ENCODE measurements at places on chromosomes 3 and 15.
A peak's percentile ranks its signal among the peaks of the same experiment; 100 is the strongest.

DNA sequence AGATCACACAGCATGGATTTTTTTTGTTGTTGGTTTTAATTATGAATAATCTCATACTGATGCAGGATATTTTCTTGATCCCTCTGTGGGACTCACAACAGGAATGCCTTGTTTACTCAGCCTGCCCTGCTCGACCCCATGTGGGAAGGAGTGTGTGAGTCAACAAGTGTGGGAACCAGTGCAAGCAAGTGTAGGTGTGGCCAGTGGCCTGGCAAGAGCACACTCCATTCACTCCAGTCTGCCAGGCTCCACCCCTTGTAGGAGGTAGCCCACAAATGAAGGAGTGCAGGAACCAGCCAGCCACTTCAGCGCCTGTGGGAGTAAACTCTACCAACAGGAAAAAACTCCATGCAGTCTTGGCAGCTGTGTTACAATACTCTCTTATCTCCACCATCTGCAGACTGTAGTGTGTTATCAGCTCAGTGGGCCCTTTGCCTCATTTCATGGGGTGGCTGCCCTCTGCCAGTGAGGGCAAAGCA, 393.6 kb downstream of the OTOL1 start:
- DNase-seq, result no peak

DNA sequence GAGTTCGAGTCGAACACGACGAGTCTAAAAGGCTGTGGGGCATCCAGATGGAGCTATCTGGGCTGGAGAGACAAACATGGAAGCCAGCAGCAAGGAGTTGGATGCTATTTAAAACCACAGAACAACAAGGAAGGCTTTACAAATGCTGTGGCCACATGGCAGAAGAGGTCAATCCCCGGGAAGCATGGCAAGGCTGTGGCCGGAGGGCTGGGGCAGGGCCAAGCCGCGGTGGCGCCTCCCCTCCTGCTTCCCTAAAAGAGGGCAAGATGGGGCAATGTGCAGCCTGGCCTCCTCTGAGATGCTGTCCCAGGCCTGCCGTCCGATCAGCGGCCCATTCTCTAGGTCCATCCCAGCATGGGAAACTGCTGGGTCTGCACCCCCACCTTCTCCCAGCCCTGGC, 139.1 kb downstream of the SRGAP3 start:
- DNase-seq, result no peak

GRCh38 chr3:81911221-81911620, 149.8 kb upstream of the GBE1 start:
- no peak for DNase-seq

DNA sequence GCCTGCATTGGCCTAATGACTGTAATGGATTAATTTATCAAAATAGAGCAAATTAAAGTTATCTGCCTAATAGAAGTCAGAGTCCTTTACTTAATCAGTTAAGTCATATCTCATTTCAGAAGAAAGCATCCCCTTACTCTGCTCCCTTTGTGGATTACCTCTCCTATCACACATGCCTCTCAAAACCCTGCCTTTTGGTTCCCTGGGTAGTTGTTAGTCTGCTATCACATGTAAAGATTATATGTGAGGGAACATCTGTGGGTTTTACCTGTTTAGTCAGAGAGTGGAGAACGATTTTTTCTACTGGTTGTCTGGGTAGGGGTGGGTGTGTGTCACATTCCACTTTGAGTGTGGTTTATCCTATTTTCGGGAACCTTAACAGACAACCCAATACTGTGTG, 16.4 kb downstream of the UBE2E2 start:
- no peak for DNase-seq

- DNase-seq, result no peak
Observed at GRCh38 chr15:22995795-22996194, 15.6 kb upstream of the CYFIP1 start.

- DNase-seq, result no peak
Observed at GRCh38 chr15:51405693-51406523, 64.5 kb downstream of the GLDN start.

GRCh38 chr3:122975924-122976293, 51.7 kb downstream of the SEMA5B start:
- no peak for DNase-seq

GRCh38 chr3:12509466-12509865, 25.2 kb downstream of the TSEN2 start:
- no peak for DNase-seq

GRCh38 chr3:152197451-152197850, 71.3 kb upstream of the MBNL1 start:
- no peak for DNase-seq

DNA sequence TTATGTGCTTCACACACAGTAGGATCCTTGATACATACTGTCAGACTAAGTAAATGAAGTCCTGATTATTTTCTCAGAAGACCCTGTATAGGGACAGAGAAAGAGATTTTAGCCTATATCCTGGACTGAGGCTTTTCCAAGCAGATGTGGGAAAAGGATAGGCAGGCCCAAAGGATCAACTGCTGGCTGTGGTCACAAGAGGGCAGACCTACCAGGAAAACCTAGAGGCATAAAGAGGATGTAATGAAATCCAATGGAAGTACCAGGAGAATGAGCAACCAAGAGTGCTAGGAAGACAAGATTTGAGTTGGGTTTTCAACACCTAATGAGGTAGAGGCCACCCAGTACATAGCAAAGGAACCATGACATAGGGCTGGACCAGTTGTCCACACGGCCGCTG, 23.1 kb downstream of the DCLK3 start:
- DNase-seq, result no peak

GRCh38 chr3:45536316-45536715, 58.2 kb upstream of the LIMD1 start:
- no peak for DNase-seq

GRCh38 chr15:43187544-43188155, 2.4 kb downstream of the CCNDBP1 start:
- peak; percentile 49 for DNase-seq

DNA sequence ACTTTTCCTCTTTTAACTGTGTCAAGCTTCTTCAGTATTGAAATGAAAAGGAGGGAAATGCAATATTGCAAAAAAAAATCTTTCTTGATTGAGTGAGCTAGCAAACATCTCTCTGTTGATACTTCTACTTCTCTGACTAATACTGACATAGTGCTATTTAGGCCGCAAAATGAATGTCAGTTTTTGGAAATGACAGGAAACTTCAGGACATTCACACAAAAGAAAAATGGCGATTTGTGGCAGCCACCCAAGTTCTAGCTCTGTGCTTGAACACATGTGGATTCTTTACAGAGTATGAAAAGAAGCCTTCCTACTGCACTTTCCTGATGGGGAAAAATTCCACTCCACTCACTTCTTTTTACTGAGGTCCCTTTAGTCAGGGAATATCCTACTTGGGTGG, 486.8 kb upstream of the ALCAM start:
- no peak for DNase-seq

GRCh38 chr3:194095902-194096301, 40.0 kb upstream of the HES1 start:
- no peak for DNase-seq

DNA sequence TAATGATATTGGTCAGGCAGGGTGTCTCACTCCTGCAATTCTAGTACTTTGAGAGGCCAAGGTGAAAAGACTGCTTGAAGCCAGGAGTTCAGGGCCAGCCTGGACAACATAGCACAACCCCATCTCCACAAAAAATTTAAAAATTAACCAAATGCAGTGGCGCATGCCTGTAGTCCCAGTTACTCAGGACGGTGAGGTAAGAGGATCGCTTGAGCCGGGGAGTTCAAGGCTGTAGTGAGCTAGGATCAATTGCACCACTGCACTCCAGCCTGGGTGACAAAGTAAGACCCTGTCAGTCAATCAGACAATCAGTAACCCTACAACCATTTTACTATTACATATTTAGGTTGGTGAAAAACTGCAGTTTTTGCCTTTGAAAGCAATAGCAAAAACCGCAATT, 43.0 kb downstream of the RBM15B start:
- no peak for DNase-seq

GRCh38 chr3:157127831-157128767, 31.8 kb downstream of the CCNL1 start:
- peak; percentile 59 for DNase-seq

DNA sequence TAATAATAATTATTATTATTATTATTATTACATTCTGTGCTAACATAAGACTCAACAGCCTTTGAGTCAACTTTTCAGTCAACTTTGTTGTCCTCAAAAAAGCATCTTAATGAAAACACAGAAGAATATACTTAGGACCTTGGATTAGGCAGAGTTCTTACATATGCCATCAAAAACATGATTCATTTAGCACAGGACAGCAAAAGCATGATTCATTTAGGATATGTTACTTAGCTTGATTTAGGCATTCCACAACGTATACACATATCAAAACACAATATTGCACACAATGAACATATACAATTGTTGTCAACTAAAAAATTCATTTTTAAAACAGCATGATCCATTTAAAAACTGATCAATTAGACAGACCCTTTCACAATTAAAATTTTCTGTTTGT, 213.0 kb downstream of the FMN1 start:
- DNase-seq, result no peak

DNA sequence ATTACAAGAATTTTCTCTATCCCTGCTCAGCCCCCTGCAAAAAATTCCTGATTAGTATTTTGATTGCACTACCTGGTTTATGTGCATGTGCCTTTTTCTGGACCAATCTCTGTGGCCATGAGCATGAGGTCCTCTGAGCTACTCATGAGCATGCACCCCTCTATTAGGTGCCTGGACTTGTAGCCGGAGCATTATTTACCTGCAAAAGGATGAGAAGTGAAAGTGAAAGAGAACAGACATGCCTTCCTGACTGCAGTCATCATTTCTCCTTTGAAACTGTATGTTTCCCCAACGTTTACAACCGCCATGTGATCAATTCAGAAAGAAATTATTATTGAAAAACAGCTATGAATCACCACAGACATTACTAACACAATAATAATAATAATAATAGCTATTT, 1008.8 kb downstream of the ROBO2 start:
- DNase-seq, result no peak

Data from GM13977 (cell line).